Bladder microvascular endothelial cell (primary cell): ENCODE measurements at places on chromosomes 1 and 21. TPM values are rescaled to one million over a fixed set of nuclear protein-coding genes. Genes with fewer than 3 reads are reported as not detected.

ALPL gene
- total RNA-seq = 0.31 and 0.32 TPM in 2 replicates

LEPR gene
- total RNA-seq = 13.1 and 136 TPM in 2 replicates

S100A6 gene
- 401 and 1,159 TPM in 2 replicates for total RNA-seq

NES gene
- 81.5 and 125 TPM in 2 replicates for total RNA-seq

CFAP107 gene
- total RNA-seq = not detected in 2 replicates

LHX8 gene
- not detected in 2 replicates for total RNA-seq

PLEKHN1 gene
- total RNA-seq = 0.16 and 0.31 TPM in 2 replicates

NTMT2 gene
- total RNA-seq = not detected in 2 replicates

CFHR4 gene
- not detected in 2 replicates for total RNA-seq

IVL gene
- total RNA-seq = not detected in 2 replicates

GBP1 gene
- total RNA-seq = 29.3 and 40.2 TPM in 2 replicates

C1orf94 gene
- not detected in 2 replicates for total RNA-seq

LEFTY2 gene
- total RNA-seq = not detected in 2 replicates

TDRKH gene
- 3.2 and 6.4 TPM in 2 replicates for total RNA-seq

ACTN2 gene
- total RNA-seq = 0.06 TPM in 1 of 2 replicates, not detected in the other

CITED4 gene
- 3.0 and 3.4 TPM in 2 replicates for total RNA-seq

S100A12 gene
- not detected in 2 replicates for total RNA-seq
